MCF 10A (cell line): ENCODE measurements at places on chromosomes 2 and 18. TPM values are rescaled to one million over a fixed set of nuclear protein-coding genes. Genes with fewer than 3 reads are reported as not detected.

Gene UGT1A4
- total RNA-seq: 0.12 TPM in 1 of 2 replicates, not detected in the other

Gene SMAD7
- 9.8 and 12.3 TPM in 2 replicates for total RNA-seq

Gene HOXD13
- not detected in 2 replicates for total RNA-seq

Gene TPO
- total RNA-seq: not detected in 2 replicates

Gene CPO
- total RNA-seq: not detected in 2 replicates

Gene SFT2D3
- 3.6 and 4.1 TPM in 2 replicates for total RNA-seq

Gene ABCG5
- not detected in 2 replicates for total RNA-seq

Gene LHCGR
- not detected in 2 replicates for total RNA-seq

Gene TRABD2A
- 17.3 and 20.0 TPM in 2 replicates for total RNA-seq

Gene EVX2
- not detected in 2 replicates for total RNA-seq

Gene EMILIN2
- not detected in 2 replicates for total RNA-seq

Gene B3GNT2
- total RNA-seq: 12.3 and 15.3 TPM in 2 replicates

Gene TXNDC2
- total RNA-seq: not detected in 2 replicates

Gene RAX
- total RNA-seq: not detected in 2 replicates

Gene ZAP70
- not detected in 2 replicates for total RNA-seq

Gene RNF138
- total RNA-seq: 42.3 and 64.5 TPM in 2 replicates
